ENCODE measurements at places on chromosomes 2 and 18. TPM values are rescaled to one million over a fixed set of nuclear protein-coding genes. Genes with fewer than 3 reads are reported as not detected.

- DNase-seq, result no peak
Measured at GRCh38 chr18:62531078-62531477, 8.3 kb downstream of the ZCCHC2 start.

DNA sequence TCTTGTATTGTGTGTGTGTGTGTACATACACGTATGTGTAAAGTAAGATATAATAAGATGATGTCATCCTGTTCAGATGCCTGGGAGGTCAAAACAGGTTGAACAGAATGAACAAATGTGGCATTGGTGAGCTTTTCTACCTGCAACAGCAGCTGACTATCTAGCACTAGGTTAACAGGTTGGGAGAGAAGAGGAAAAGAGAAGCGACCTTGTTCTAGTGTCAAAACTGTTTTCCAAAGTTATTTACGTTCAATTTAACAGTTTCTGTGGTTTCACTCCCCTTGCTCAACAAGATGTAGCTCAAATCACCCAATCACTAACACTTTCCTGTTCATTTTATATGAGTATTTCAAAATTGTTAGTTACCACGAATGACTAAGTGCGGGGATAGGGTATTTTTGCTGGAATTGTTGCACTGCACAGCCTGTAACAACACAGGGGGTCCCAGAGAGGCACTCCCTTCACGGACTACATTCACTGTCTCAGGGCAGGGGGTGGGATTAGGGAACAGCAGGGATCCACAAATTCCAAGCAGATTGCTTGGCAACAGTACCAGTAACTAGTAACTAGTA lies 67.5 kb upstream of the DTNB start:
- DNase-seq, result no peak

DNA sequence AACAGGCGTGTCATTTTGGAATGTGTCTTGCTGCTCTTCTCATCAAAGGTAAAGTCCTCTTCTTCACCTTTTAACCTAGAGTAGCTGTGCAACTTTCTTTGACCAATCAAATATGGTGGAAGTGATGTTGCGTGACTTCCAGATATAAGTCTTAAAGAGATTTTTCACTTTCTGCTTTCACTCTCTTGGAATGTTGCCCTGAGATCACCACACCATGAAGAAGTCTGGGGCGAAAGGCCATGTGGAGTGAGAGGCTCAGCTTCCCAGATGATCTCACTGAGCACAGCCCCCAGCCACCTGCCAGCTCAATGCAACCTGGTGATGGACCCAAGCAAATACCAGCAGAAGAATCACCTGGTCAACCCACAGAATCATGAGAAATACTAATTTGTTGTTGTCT lies 7.1 kb upstream of the GALNT3 start:
- no peak for DNase-seq

- DNase-seq, result no peak
Measured at GRCh38 chr2:15761910-15762309, 170.2 kb downstream of the DDX1 start.

Gene DPP4
- 5.4 TPM for total RNA-seq

Gene PLCD4
- 0.43 TPM for total RNA-seq

DNA sequence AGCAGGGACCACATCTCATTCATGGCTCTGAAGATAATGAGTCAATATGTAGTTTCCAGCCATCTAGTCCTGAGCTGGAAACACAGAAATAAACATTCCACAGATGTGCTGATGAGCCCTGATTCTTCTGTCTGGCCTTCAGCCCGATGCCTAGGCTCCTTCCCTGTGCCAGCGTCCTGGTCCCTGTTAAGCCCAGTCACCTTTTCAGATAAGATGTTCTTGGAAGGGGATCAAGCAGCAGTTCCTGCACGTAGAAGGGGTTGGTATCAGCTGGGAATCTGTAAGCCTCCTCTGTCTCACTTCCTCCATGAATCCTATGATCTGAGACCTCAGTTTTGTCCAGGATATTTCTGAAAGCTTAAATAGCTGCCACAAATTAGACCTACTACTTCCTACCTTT lies 149.3 kb downstream of the TTC32 start:
- no peak for DNase-seq

GRCh38 chr18:9048236-9048635 lies 54.3 kb upstream of the NDUFV2 start:
- DNase-seq, result no peak

- no peak for DNase-seq
Measured at GRCh38 chr18:45938488-45938935, 28.6 kb downstream of the EPG5 start.

Gene SLC9A4
- not detected for total RNA-seq

GRCh38 chr2:134195341-134195740 lies 58.5 kb upstream of the MGAT5 start:
- no peak for DNase-seq

DNA sequence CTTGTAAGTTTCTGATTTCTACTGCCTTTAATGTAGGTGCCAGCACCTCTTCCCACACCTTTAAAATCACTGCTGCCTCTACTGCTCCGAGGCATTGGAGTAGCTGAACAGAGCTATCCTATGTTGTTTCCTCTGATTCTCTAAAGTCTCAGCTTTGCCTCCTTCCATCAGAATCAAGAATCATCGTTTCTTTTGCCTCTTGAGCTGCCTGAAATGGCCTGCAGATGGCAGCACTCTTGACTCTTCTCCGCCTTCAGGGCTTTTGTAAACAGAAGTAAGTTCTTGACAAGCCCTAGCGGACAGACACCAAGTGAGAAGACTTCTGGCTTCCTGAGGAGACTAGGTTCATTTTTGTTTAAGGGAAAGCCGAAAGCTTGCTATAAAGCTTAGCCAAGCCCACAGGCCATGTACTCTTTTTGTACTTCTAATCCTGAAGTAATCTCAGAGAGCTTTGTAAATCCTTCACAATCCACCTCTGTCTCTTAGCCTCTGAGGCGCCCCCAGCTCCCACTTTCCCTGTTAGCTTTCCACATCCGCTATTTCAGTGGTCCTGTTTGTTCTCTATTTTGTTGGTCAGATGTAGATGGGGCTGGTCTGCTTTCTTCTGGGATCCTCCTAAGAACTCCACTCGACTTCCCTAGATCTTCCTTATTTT lies 48.4 kb downstream of the GTF3C3 start:
- DNase-seq, result no peak

DNA sequence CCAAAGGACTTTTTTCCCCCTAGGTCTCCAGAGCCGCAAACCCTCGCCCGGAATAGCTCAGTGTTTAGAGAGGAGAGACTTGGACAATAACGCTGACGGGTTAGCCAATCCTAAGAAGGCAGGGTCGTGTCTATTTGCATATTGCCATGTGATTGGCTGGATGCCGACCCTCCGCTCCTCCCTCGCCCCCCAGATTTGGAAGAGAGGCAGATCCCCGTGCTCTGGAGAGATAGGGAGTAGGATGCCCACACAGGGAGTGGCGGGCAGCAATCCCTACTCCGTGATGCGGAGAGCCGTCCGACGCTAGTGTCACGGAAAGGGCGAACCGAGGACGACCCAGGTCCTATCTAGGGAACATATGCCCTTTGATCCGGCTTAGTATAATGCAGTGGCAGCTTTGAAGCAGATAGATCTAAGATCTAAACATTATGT lies 1.4 kb downstream of the WNT6 start:
- DNase-seq, result no peak

Gene PIEZO2
- 0.11 TPM for total RNA-seq

- DNase-seq, result no peak
Measured at GRCh38 chr2:72013726-72014125, 133.9 kb downstream of the CYP26B1 start.

Gene CPLX4
- not detected for total RNA-seq

- DNase-seq, result no peak
Measured at GRCh38 chr2:37771600-37772088, 100.2 kb upstream of the CDC42EP3 start.

GRCh38 chr2:108323619-108324018 lies 34.9 kb downstream of the SULT1C2 start:
- DNase-seq, result no peak

Gene PROM2
- total RNA-seq, result 0.32 TPM

- DNase-seq, result no peak
Measured at GRCh38 chr2:220394433-220394832, 767.0 kb downstream of the SLC4A3 start.

Gene PTPRN
- not detected for total RNA-seq

DNA sequence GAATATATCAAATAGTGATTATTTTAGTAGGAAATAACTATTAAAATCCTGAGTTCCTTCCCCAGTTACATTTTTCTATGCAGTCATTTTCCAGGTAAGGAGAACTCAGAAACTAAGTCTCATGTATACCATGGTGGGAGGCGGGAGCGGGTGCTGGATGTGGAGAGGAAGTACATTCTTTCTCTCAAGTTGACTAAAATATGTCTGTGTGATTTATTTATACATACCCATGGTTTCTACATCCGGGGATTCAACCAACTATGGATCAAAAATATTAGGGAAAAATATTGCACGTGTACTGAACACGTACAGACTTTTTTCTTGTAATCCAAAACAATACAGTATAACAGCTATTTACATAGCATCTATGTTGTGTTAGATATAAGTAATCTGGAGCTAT lies 6.8 kb downstream of the ZCCHC2 start:
- DNase-seq, result no peak

DNA sequence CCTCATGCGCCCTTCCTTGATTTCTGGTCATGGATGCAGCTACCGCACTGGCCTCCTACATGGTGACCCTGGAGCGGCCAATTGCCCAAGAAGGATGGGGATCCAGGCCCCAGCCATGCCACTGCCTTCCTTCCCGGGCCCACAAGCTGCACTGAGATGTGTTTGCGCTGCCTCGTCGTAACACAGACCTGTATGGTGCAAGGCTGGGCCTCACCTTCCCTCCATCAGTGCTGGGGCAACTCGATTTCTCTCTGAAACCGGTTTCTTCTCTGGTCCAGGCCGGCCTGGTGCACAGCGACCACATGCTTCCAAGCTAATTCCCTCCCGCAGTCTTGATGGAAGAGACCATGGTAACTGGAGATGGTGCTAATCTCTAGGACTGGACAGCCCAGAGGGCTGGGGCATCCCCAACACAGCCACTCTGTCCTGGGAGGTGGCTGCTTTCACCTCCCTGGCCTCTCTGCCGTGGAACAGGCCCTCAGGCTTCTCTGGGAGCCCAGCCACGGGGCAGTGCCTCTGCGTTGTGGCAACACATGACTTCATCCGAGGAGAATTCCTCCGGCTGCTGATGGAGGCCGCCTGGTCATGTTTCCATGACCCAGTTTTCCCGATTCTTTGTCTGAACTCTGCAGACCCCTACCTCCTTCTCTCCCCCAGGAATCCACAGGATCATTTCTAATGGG lies 184.2 kb downstream of the GLI2 start:
- peak; percentile 75 for DNase-seq

GRCh38 chr2:172951554-172951953 lies 124.1 kb upstream of the MAP3K20 start:
- no peak for DNase-seq

Gene MROH2A
- not detected for total RNA-seq

- DNase-seq, result no peak
Measured at GRCh38 chr2:212941361-212941760, 210.1 kb downstream of the IKZF2 start.

- DNase-seq, result no peak
Measured at GRCh38 chr18:25282282-25282681, 69.7 kb downstream of the ZNF521 start.

Gene DIS3L2
- total RNA-seq, result 16.9 TPM

Gene ST8SIA5
- total RNA-seq, result 2.6 TPM

DNA sequence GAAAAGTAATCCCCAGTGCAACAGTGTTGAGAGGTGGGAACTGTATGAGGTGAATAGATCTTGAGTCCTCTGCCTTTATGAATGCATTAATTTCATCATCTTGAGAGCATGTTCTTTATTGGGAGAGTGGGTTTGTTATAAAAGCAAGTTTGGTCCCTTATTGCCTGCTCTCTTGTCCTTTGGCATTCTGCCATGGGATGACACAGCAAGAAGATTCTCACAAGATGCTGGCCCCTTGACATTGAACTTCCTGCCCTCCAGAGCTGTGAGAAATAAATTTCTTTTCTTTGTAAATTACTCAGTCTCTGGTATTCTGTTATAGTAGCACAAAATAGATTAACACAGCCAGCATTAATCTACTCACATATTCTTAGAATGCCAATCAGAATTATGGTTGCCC lies 108.6 kb downstream of the EHBP1 start:
- DNase-seq, result no peak

Gene DSG4
- not detected for total RNA-seq

DNA sequence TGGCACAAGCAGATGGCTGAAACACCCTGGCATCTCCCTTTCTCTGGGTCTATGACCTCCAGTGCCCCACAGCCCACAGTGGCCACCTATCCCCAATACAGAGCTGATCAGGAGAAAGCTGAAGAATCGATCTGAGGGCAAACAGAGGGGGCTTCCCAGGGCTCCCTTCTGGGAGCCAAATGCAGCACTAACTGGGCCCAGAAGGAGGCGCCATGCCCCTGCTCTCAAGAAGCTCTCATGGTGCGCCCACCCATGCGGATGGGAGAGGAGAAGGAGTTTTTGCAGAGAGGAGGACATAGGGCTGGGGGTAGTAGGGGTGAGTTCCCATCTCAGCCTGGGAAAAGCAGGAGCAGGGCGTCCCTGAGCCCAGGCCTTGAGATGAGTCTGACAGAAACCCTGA lies 787.3 kb upstream of the RAB6C start:
- no peak for DNase-seq

DNA sequence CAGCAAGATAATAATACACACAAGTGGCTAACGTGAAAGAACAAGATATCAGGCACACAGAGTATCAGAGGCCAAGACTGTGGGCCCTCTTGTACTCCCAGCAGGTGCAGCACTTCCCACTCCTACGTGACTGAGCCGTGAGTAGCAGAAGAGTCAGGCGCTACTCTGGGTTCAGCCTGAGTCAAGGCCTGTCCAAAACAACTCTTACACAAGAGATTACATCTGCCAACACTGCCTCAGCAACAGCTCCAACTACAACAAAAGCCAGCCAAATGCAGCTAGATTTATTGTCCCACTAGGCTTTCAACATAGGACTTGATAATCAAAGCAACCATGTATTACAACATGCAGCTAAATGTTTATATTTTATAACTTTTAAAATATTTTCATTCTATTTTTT lies 56.2 kb downstream of the ITSN2 start:
- peak; percentile 75 for DNase-seq

DNA sequence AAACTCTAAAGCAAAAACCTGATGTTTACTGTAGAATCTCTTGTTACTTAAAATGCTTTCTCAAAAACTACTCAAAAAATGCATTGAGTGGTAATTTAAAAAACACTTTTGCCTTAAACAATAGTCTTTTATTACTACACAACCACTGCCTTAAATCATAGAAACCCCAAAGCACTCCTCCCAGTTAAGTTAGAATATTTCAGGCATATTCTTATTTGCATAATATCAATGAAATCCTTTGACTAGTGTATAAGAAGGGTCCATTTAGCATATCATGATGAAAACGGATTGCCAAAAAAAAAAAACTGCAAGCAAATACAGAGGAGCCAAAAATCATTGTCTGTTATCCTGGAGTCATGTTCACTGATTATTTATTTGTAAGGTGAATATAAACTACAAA lies 119.2 kb downstream of the PTPRM start:
- DNase-seq, result no peak

GRCh38 chr2:3610881-3611505 lies 16.1 kb downstream of the COLEC11 start:
- DNase-seq, result no peak

DNA sequence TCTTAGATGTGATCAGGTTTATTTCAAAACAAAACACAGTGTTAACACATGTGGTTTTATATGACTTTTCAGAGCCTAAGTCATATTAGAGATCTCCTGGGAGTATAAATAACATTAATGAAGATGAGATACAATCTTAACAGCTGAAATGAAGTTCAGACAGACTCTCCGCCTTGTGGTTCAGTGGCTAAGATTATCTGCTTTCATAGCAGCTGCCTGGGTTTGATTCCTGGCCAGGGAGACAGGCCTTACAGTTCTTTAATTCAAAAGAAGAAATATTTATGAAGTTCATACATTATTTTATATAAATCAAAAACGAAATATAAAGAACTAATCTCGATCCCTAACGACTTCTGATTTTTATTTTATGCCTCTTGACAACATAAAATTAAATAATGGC lies 35.2 kb upstream of the TTC32 start:
- DNase-seq, result no peak
